ENCODE measurements at places on chromosomes 6 and 20.

DNA sequence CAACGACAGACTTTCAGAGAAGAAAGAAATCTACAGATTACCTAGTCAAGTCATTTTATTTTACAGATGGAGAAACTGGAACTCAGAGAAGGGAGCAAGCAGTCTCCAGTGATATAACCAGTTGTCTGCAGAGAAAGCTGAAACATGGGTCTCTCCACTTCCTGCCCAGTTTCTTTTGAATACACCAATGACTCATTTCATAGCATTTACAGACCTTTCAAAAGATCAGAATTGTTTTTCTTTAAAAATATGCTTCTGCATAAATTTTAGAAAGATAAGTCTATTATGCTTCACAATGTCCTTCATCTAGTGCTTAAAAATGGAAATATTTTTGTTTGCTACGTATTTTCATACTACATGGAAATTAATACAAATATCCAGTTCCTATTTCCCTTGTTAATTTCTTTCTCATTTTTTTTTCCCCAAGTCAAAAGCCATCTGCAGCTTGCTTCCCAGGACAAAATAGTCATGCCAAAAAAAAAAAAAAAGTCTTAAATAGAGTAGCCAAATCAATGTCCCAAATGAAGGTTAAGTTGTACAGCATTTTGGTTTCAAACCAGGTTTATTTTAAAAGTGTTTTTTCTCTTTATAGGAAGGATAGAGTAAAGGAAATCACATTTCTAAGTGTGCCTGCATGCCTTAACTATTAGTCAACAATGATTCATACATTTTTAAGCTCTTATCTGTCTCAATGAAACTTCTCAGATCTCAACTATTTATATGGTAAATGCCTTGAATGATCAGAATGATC is 36.9 kb downstream of the ARHGAP18 start:
- no peak for DNase-seq

DNA sequence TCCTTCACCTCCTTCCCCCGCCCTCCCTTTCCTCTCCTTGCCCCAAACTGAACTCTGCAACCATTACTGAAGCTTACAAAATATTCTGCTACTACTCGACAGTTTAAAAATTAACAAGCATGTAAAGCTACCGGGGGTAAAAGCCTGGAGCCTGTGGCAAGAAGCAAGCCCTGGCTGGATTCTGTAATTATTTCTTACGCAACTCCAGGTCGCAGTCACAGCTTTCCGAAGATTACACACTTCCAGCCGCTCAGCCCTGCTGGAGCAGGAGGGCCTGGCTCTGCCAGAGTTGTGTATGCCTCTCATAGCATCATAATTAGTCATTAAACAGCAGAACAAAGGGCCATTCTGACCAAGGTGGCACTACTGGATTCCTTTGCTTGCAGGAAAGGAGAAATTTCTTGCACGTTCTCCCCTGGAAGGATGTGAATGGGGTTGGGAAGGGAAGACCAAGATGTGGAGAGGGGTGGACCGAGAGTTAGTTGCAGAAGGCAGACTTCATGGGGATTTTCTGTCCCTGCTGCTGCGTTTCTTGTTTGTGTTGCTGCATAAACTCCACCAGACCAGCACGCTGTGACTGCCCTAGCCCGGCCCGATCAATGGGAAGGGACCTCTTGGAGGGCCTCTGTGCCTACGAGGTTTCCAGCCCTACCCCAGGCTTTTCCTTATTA is 23.6 kb downstream of the FOXQ1 start:
- DNase-seq = peak; percentile 33

DNA sequence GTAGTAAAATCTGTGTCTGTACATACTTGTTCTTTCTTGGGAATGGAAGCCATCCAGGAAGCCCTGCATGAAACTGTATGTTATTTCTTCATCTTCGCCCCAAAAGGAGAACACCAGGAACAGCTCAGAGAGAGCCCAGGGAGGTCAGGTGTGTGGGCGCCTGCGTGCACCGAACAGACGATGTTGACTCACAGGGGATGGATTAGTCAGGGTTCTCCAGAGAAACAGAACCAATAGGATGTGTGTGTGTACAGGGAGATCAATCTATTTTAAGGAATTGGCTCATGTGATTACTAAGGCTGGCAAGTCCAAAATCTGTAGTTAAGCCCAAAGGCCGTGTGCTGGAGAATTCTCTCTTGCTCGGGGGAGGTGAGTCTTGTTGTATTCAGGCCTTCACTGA is 45.7 kb downstream of the RNASET2 start:
- no peak for DNase-seq

GRCh38 chr6:140178935-140179334 is 804.5 kb upstream of the CITED2 start:
- DNase-seq = no peak
